ENCODE measurements at places on chromosomes 1 and 21.

DNA sequence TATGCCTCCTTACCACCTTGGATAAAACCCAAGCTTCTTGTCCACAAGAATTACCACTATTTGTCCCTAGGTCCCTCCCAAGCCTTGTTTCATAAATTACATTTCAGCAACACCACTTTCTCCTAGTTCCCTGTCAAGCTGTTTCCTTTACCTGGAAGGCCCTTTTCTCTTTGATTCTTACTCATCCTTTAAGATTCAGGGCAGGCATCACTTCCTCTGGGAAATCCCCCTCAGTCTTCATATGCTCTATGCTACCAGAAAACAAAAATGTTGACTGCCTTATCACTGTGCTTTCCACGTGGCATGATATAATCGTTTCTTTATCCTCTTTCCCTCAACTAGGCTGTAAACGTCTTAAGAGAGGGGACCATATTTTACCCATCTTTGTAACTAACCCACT lies 102.7 kb downstream of the LYST start:
- DNase-seq, result no peak

DNA sequence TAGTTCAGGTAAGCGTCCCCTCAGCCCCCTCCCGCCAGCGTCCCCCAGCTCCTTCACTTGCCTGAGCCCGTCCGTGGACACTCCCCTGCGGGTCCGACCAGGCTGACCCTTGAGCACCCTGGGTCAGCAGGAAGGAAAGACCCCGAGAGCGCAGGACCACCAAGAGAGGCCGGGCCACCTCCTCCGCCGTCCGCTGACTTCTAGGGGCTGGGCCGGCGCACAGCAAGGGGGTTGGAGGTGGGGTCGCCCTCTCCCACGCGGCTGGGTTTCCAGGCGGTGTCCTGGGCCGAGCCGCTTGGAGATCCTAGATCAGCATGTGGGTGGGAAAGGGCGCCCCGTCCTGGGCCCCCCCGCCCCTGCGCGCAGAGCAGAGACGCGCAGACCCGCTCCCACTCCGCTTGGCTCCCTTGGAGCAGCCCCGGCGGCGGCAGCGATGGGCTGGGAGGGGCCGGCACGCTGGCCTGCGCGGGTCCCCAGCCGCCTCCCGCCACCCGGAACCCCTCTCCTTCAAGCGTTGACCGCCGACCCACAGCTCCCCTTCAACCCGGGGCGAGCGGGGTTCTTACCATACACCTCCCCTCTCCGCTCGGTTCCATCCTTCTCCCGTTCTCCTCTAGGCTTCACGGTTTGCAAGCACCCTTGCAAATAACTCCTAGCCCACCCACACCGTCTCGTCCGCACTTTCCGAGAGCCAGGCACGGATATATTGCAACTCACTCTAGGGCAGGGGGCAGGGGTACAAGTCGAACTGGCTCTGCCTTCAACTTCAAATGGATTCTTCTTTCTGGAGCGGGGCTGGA lies 7.5 kb downstream of the KNCN start:
- DNase-seq, result no peak

- DNase-seq, result no peak
These were observed 275.1 kb downstream of the NPHP4 start for GRCh38 chr1:5717031-5717682.

GRCh38 chr1:97145321-97145956 lies 423.9 kb downstream of the PTBP2 start:
- DNase-seq, result no peak

- DNase-seq, result no peak
These were observed 25.4 kb downstream of the GADD45A start for GRCh38 chr1:67710417-67710816.

- peak; percentile 79 for DNase-seq
These were observed 699 bp downstream of the MAP3K6 start for GRCh38 chr1:27366113-27366410.

- DNase-seq, result no peak
These were observed 43.5 kb downstream of the TCEANC2 start for GRCh38 chr1:54096877-54097240.

DNA sequence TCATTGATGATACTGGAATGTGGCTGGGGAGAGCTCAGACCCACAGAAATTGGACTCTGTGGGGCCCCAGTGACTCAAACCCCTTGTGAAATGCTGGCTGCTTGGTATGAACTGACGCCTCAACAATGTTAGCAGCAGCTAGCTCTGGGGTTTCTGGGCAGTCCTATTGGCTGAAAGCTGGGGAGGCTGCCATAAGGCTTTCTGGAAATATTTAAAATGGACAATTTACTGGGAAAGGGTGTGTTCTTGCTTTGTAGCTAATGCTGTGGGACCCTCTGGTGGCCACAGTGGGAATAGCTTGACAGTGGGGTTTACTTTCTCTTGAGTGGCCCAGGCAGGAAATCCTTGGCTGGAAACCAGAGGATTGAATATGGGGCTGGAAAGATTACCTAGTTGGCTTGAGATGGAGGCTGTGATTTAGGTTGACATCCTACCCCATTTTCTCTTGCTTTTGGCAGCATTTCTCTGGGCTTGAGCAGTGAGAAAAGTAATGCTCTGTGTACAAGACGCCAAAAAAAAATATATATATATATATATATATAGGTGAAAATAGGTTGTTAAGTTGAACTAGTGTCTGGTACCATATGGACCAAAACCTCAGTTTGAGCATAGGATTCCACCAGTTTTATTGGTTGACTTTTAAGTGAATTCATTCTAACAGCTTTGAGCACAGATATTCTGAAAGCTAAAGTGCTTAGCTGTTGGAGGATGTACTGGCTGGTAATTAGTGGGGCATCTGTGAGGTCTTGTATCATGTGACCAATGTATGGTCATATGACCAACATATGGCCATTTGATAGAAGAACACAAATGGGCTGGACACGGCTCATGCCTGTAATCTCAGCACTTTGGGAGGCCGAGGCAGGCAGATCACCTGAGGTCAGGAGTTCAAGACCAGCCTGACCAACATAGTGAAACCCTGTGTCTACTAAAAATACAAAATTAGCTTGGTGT lies 8.2 kb upstream of the S100A10 start:
- peak; percentile 48 for DNase-seq

DNA sequence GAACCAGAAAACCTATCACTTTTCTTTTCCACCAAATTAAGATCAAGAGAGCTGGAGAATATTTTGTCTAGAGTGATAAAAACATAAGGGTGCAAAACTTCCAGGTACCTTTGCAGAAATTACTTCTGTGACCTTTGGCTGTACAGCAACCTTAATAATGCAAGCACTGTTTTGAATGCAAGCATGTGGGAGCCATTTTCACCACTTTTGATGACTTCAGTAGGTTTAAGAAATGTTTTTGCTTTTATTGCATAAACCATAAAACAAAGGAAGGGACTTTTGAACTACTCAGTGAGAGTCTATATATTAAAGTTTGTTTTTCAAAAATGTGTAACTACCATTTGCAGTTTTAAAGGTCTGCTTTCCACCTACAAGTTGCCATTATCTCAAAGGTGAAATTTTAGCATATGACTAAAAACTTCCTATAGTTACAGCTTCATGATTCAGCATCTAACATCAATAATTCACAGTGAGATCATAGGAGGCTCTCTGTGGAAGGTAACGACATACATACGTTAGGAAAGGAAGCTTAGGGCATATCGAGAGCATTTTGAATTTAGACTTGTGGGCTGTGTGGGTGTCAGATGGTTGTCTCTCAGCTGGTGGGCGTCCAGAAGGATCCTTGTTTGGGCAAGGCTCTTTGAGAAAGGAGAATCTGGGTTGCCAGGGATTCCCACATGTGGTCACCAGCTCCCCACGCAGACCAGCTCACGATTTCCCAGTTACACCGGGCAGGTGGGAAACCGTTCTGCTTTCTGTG lies 1.1 kb upstream of the GADD45A start:
- no peak for DNase-seq

- no peak for DNase-seq
These were observed 29.9 kb upstream of the CTBS start for GRCh38 chr1:84603941-84604830.

GRCh38 chr1:190634134-190634533 lies 156.5 kb upstream of the BRINP3 start:
- DNase-seq, result no peak

DNA sequence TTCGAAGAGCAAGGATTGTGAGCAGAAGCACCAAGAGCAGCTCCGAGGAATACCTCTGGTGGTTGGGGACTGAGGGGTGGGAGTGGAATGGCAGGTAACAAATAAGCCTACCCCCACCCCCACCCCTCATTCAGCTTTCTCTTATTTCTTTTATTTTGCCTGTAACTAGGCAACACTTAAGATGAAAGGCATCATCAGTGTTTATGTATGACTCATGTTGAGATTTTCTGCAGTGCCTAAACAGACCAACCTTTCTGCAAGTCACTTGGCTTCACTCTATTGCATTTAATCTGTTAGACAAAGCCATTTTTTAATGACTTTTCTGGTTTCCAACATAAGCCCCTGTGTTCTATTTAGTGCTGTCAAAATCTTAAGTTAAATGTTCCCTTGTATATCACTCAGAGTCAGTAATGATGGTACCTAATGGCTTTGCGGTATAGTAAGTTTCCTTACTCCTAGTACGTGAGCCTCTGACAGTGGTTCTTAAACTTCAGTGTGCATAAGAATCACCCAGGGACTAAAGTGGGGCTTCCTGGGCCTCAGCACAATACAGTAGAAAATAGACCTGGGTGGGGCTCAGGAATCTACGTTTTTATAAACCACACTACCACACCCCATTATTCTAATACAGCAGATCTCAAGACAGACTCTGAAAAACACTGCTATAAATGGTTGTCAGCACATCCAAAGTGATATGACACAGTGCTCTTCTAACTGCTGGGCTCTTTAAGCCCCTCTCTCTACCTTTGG lies 19.9 kb downstream of the CASQ2 start:
- DNase-seq, result no peak

GRCh38 chr1:185680453-185680852 lies 53.7 kb upstream of the HMCN1 start:
- no peak for DNase-seq

DNA sequence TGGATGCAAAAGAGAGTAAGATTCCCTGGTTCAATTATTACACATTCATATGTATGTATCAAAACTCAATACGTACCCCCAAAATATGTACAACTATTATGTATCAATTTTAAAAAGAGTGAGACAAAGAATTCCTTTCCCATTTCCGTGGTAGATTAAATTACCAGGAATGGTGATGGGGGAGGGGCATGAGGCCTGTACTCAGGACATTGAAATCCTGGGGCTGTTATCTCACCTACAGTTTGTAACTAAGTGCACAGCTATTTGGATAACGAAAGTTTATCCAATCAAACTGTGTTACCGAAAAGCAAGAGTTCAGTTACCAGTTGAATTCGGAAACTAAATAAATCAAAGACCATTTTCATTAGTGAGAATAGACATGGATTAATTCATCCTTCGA lies 8.3 kb upstream of the ESRRG start:
- DNase-seq, result no peak

DNA sequence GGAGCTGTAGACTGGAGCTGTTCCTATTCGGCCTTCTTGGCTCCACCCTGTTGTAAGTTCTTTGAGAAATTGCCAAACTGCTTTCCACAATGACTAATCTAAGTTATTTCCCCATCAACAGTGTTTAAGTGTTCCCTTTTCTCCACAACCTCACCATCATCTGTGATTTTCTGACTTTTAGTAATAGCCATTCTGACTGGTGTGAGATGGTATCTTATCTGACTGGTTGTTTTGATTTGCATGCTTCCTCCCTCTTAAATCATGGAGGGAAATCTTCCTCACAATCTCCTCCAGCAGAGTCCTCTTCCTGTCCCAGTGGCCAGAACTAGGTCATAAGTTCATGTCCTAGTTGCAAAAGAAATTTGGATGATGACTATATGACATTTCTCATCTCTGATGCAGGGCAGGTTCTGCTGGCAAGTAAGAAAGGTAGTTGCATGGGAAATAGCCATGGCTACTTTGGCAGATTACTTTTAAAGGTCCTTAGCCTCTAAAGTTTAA lies 294.0 kb downstream of the LRRC40 start:
- no peak for DNase-seq

GRCh38 chr1:6688001-6688400 lies 13.6 kb downstream of the DNAJC11 start:
- no peak for DNase-seq

GRCh38 chr1:223771814-223772770 lies 59.8 kb downstream of the CAPN2 start:
- DNase-seq, result no peak

- DNase-seq, result no peak
These were observed 250.4 kb downstream of the PTBP2 start for GRCh38 chr1:96971849-96972602.

GRCh38 chr1:76593618-76594017 lies 273.7 kb upstream of the ST6GALNAC5 start:
- DNase-seq, result no peak

DNA sequence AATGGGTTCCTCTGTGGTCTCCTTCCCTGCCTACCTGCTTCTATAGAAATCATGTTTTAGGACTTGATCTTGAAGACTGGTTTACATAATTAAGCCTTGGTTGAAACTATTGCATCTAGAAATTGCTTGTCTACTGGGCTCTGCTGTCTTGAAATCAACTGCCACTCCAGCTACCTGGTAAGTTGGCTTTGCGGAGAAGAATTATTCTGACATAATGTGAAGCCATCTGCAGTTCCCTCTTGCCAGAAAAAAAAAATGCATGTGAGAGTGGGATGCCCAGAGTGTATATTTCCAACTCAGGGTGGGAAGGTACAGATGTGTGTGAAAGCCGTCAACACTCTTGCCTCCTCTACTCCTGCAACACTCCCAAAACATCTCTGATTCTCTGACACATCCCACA lies 27.2 kb downstream of the C8B start:
- DNase-seq, result no peak

GRCh38 chr1:207470927-207471326 lies 16.8 kb downstream of the CR2 start:
- DNase-seq, result no peak

DNA sequence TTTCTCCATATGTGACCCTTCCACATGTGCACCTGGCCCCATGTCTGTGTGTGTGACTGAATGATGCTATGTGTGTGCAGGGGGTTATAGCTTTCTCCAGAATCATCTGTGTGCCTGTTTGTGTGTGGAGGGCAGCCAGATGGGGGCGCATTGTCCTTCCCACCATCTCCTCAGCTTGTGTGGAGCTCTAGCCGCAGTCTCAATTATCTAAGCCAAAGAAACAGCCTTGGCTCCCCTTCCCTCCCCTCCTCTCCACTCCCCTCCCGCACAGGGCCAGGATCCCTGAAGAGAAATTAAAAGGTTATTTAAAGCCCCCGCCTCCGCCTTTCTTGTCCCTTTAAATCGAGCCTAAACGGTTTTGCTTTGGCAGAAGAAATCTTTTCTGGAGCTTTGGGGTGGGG lies 1.8 kb upstream of the DMBX1 start:
- no peak for DNase-seq

DNA sequence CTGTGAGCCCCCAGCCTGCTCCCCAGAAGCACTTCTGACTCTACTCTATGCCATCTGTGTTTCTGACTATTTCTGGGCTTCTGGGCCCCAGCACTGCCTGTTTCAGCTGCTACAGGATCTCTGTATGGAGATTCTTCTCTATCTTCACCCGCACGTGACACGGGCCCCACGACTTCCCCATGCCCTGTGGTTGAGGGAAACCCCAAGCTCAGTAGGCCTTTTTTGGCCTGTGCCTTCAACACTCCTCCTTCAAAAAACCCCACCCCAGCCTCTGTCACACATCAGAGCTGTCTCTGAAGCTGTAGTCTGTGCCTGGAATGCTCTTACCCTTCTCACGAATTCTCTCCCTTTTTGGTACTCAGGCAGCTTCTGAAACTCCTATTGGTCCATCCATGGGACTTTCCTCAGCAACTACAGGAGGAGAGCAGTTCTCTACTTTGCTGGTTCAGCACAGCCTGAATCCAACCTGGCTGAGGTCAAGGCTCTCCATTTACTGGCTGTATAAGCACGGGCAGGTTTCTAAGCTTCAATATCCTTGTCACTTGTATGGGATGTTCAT lies 2.0 kb upstream of the NID1 start:
- peak; percentile 66 for DNase-seq
